ENCODE measurements at places on chromosomes 11 and 22.

DNA sequence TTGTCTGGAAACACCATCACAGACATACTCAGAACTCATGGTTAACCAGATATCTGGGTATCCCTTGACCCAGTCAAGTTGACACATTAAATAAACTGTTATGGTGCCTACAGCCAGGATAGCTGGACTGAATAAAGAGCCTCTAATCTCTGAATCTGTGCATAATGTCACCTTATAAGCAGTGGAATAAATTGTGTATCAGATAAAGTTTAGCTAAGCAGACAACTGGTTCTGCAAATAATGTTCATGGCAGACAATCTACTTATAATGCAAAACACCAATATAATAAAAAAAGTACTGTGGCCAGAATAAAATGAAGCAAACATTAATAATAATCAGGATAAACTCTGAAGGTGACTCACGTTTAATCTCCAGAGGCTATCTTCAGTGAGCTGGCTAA lies 628.5 kb upstream of the FAT3 start:
- no peak for DNase-seq

- no peak for DNase-seq
Measured at GRCh38 chr11:71240865-71241691, 11.3 kb downstream of the SHANK2 start.

- DNase-seq: no peak
Measured at GRCh38 chr11:28702450-28702790, 594.2 kb downstream of the METTL15 start.

- no peak for DNase-seq
Measured at GRCh38 chr11:108142304-108142703, 20.9 kb downstream of the ACAT1 start.

DNA sequence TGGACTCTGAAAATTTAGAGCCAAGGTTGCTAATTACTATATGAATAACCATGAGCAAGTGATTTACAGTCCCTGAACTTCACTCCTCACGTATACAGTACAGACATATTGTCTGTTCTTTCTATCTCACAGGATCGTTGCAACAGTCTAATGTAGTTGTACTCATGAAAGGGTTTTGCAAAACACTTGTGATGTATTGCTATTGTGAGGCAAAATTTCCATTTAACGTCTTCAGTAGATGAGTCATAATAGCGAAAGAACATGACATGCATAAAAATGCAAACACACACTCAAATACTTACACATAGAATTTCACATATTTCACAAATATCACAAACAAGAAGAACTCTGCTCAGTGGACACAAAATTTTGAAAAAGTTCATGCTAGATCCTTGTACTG lies 134.6 kb upstream of the TRPC6 start:
- no peak for DNase-seq

Measured in H54 (cell line).